ENCODE measurements at places on chromosomes 11 and 22.

DNA sequence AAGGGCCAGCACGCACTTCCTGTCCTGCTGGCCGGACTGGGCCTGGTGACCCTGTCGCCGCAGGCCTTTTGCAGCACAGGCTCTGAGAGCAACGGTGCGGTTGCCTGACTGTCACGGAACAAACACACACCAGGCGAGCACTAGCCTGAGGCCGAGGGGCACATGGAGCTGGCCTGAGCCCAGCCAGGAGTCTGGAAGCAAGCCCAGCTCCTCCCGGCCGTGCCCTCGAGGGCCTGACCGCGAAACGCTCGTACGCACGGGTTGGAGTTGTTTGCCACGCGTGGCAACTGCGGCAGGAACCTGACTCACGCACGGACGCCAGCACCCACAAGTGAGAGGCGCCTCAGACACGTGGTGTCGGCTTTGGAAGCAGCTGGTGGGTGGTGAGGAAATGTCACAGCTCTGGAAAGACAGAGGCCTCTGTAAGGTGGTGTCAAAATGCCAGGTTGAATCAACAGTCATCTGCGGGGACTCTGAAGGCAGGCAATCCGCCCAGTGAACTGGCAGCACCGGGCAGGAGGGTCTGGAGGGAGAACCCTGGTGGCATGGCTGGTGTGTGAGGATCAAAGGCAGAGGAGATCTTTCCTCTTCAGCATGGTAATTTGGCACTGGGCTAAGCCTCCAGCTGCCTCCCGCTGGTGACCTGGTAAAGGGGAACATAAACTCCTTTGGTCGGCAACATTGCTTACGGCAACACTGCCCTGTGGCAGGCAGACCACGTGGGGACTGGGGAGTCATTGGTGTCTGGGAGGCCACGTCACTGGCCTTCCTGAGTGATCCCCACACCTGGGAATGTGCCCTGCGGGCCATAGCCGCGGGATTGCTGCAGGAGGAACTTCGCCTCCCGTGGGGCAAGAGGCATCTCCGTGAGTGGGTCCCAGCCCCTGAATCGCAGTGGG is 15.3 kb upstream of the IL17REL start:
- DNase-seq, result no peak

- DNase-seq, result peak; percentile 91
Observed at GRCh38 chr11:65204646-65205601, 23.2 kb downstream of the CAPN1 start.

DNA sequence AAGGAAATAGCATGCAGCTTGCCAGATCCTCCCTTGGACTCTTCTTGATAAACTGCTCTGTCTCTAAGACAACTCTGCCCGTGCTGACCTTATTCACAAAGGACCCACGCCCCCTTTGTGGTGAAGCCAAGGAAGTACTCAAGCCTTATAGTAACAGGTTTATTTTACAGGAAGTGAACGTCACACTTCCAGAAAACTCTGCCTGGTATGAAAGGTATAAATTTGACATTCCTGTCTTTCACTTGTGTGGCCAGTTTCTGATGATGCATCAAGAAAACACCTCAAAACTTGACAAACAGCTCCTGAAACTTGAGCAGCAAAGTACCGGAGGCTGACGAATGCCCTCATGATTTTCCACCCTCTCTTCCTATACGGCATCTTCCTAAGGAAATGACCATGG is 12.5 kb upstream of the PELI3 start:
- no peak for DNase-seq

- DNase-seq, result peak; percentile 37
Observed at GRCh38 chr11:68825571-68825970, 16.1 kb downstream of the CPT1A start.

- no peak for DNase-seq
Observed at GRCh38 chr11:117424781-117425180, 97.1 kb downstream of the CEP164 start.

GRCh38 chr22:27839057-27839660 is 37.6 kb upstream of the MN1 start:
- DNase-seq, result no peak

DNA sequence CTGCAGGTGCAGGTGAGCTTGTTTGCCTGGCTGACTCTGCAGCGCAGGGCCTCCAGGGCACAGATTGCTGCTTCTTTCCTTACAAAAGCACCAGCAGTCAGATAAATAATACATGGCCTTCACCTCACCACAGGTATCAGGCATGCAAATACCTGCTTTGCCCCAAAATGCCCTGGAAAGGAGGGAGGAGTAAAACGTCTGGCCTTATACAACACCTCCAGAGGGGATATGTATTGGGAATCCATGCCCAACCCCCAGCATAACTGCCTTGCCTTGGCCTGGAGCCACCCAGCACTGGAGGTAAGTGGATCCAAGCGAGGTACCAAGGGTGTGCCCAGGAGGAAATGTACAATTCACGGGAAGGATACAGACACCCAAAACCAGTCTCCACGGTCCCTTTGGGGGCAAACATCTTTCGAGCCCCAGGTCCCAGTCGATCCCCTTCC is 860 bp downstream of the TMEM184B start:
- DNase-seq, result no peak

GRCh38 chr11:45245218-45246045 is 40.7 kb downstream of the SYT13 start:
- DNase-seq, result no peak

GRCh38 chr11:87639753-87640364 is 535.4 kb downstream of the RAB38 start:
- no peak for DNase-seq

- no peak for DNase-seq
Observed at GRCh38 chr22:39207141-39208012, 37.4 kb downstream of the PDGFB start.

DNA sequence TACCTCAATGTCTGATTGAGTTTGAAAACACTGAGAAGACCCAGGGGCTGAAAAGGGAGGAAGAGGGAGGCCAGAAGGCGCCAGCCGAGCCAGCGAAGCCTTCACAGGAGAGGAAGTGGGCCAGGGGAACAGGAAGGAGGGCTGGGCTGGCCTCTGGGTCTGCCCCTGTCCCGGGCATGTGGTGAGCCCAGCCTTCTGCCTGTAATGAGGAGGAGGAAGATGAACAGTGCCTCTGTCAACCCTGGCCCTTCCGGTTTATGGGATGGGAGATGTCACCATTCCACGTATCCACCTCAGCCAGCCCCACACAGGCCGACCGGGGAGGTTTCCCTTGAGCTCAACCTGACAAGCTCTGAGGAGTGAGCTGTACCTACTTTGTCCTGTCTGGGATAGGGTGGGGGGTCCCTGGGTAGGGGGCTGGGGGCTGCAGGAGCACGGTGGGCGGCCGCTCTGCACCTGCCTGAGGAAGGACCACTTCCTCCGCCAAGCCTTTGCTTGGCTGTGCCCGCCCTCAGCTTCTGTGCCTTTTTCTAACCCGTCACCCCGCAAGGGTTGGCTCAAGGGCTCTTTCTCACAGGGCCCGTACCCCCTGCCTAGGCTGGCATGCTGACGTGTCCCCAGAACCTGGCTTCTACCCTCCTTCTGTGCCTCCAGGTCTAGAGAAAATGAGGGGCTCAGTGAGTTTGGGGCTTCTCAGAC is 2.0 kb downstream of the PARVG start:
- no peak for DNase-seq

- no peak for DNase-seq
Observed at GRCh38 chr11:45167283-45167682, 20.8 kb downstream of the PRDM11 start.

- DNase-seq, result no peak
Observed at GRCh38 chr11:43242401-43242800, 69.4 kb upstream of the API5 start.

GRCh38 chr22:44549701-44550100 is 51.7 kb upstream of the RTL6 start:
- DNase-seq, result no peak
